ENCODE measurements at places on chromosomes 2 and 18.

GRCh38 chr2:216023055-216023648 is 9.8 kb upstream of the MREG start:
- no peak for DNase-seq

DNA sequence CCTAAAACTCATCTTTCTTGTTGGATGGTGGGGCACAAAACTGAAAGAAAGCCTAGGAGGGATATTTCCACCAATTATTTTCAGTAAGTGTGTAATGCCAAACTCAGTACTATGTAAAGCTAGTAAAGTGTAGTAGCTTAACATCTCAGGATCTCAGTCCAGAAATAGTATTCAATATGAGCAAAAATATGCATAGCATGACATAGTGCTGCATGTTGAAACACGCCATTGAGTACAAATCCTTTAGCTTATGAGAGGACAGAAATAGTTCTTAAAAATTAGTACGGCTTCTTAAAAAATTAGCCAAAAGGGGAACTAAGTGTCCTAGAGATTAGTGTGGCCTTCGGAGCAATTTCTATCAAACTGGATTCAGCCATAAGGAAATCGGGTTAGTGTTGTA is 21.7 kb upstream of the ATL2 start:
- DNase-seq = no peak

DNA sequence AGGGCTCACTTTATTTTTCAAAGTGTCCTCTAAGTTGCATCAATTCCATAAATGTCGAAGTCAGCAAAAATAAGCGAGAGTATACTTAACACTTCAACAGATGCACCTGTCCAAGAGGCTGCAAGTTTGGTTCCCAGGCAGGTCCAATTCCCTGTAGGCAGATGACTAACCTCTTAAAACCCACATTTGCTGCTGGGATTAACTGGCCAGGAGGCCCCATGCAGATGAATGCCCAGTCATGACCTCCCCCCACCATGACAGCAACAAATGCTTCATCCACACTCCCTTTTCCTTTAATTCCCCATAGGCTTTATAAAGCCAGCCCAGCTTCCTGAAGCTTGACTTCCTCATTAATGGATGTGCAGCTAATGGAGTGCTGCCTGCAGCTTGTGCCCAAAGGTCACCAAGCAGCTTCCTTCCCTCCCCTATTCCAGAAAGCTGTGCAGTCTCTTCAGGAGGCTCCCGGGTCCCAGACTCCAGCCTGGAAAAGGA is 35.7 kb downstream of the REEP1 start:
- peak; percentile 28 for DNase-seq

GRCh38 chr2:107349329-107349728 is 463.4 kb upstream of the ST6GAL2 start:
- no peak for DNase-seq

DNA sequence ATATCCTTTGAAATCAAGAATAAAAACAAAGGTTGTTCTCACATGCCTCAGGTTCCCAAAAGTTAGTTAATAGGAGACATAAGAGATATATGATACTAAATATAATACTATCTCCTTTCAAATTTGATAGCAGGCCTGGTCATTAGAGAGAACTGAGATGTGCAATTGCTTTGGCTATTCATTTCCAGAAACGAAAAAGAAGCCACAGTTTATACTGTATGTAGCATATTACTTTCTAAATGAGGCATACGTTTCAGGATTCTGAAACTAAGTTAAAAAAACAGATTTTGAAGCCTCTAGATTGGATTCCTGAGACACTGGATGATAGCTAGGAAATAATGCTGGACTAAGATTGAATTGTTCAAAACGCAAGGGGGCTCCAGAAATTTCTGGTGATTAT is 7.1 kb downstream of the PPP1R1C start:
- DNase-seq = no peak

GRCh38 chr2:72144632-72145288 is 2.9 kb downstream of the CYP26B1 start:
- peak; percentile 71 for DNase-seq

DNA sequence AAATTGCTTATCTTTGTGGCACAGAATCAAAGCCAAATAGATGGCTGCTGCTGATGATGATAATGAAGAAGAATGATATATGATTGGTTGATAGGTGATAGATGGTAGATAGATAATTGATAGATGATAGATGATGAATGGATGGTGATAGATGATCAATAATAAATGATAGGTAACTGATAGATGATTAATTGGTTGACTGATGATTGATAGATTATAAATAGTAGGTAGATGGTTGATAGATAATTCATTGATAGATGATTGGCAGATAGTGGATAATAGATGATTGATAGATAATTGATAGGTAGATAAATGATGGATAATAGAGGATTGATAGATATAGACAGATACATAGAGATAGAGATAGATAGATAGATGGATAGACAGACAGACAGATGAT is 430.2 kb downstream of the EIPR1 start:
- no peak for DNase-seq

DNA sequence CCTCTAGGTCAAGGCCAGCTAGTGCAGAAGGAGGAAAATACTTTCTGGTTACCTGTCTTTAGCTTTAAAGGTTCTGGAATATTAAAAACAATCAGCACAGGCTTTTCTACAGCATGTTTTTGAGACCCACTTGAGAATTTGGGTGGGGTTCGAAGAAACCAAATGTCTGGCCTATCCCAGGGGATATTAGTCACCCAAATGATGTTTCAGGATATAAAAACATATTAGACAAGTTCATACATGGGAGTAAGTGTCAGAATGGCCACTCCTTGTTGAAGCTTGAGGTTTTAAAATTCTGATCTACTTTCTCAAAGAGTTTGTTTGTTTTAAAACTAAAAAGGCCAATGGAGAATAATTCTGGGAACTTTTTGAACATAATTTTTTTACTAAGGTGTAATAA is 158.6 kb upstream of the DLX2 start:
- DNase-seq = no peak

GRCh38 chr18:51721996-51722395 is 524.5 kb upstream of the MEX3C start:
- no peak for DNase-seq

GRCh38 chr2:102147935-102148334 is 5.4 kb downstream of the IL1R1 start:
- no peak for DNase-seq

DNA sequence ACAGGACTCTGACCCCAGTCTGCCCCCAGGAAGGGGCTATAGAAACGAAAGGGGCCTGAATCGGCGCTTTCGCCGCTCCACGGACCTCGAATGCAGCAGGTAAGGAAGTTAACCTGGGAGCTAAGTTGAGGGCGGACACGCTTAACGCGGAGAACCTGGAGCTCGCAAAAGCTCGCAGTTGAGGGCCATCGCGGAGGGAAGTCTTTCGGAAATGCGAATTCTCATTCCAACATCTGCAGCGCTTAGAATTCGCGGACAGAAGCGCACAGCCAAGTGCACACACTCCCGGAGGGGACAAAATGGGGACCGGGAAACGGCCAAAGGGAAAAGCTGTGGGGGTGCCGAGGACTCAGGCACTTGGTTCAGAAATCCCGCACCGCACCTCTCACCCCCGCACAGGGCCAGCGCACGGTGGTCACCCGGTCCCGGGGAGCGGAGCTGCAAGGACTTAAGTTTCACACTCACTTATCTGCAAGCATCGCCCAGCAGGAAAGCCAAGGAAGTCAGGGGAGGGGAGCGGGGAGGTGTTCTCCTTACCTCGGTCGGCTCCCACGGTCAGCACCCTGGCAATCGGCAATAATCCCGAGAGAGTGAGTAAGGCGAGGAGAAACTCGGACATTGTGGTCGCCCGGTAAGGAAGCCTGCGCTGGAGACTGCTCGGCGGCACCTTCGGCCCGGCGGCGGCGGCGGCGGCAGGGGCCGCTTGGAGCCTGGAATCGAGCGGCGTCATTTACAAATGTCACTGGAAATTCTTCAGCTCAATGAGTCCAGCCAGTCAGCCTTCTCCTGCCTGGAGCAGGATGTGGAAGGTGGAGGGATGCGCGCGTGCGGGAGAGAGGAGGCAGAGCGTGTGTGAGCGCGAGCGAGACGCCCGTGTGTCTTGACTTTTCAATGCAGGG is 456 bp downstream of the LRP1B start:
- peak; percentile 82 for DNase-seq

DNA sequence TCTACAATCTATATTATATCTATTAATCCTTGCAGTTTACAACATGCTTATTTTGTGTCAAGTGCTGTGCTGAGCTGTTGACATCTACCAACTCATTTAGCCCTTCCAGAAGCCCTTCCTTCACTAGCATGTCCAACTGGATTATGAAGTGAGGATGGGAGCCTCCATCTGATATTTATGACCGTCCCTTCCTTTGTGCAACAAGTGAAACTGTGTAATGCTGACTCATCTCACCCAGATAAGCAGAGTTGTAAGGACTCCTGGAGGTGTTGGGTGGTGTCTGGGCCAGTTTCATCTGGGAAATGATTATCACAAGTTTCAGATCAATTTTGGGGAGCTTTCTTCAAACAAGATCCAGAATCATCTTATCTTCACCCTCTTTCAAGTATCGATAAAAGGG is 156.6 kb upstream of the ETAA1 start:
- DNase-seq = no peak

DNA sequence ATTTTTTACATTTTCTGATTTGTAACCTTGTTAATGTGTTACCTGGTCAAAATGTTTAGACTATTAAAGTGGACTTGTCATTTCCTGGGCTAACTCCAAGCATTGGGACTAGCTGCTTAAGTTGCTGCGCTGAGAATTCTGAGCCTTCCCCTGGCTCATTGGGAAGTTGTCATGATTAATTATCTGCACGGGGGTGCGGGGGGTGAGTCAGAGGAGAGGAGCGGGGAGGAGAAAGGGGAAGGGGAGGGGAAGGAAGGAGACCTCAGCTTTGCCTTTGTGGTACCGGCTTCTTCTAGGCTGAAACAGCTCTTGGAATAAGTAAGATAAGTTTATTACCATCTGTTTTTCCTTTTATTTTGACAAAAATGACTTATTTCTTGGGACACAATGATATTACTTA is 52.9 kb upstream of the APCDD1 start:
- DNase-seq = no peak

DNA sequence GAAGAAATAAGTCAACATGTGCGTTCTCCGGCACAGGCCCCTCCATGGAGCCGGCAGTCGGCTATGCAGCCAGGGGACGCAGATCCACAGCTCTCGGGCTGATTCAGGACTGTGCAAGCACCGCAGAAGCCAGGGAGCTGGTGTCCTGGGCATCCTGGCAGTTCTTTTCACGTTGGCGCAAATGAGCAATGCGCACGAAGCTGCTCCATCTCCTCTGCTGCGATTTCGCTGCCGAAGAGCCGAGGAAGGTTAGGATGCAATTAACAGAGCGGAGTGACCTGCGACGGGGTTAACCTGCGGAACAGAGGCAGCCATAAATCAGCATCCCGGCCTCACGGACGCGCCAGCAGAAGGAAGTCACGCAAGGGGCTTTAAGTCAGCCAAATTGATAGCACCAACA is 107.1 kb upstream of the POU3F3 start:
- no peak for DNase-seq

DNA sequence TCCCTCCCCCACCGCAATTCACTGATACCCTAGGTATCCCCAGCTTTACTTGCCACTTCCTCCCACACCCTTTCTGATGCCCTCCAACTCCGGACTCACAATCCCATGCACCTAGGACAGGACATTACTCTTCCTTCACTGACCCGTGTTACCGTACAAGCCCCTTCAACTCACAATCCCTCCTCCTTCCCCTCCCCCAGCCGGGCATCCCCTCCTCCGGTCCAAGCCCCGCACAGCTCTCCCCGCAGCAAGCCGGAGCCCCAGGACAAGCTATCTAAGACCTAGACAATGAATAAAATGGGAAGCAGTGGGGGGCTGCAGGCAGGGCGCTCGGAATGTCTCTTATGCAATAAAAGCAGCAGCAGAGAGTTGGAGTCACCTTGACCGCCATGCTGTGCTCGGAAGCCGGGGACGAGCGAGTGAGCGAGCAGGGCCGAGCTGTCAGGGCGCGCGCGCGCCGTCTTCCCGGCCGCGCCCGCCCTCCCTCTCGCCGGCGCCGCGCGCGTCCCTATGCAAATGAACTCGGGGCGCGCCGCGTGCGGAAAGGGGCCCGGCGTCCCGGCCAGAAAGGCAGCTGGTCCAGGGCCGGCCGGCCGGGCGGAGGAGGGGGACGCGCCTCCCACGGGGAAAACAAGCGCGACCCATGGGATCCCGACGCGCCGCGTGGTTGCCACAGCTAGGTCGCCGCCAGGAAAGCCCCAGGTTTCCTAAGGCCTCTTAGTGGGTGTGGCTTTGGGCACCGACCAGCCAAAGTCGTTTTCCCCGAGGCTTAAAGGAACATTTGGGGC is at the start of gene SLC25A12:
Gene SLC25A12, minus strand, starts transcription at position 421 of the 788 bp plus-strand sequence. Its CDS starts 30 bp downstream, at position 391.
- peak; percentile 93 for DNase-seq

GRCh38 chr2:185790361-185790760 is 51.8 kb downstream of the FSIP2 start:
- DNase-seq = no peak

GRCh38 chr2:55102056-55102812 is 52.0 kb upstream of the RTN4 start:
- no peak for DNase-seq

GRCh38 chr2:172763079-172763478 is 27.4 kb downstream of the RAPGEF4 start:
- no peak for DNase-seq

DNA sequence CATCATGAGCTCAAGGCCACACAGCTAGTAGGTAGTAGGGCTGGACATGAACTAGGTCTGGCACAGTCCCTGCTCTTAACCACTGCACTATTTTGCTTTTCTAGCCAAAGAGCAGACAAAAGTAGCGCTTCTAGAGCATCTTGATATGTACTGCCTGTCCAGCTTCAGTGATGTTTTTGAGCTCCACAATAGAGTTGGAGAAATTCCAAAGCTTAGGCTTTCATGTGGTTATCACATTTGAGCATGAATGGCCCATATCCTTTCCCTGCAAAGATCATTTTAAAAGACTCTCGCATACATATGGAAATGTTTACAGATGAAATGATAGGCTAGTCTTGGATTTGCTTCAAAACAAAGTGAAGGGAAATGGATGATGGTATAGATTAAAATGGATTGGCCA is 128.7 kb downstream of the MAP3K20 start:
- DNase-seq = no peak

DNA sequence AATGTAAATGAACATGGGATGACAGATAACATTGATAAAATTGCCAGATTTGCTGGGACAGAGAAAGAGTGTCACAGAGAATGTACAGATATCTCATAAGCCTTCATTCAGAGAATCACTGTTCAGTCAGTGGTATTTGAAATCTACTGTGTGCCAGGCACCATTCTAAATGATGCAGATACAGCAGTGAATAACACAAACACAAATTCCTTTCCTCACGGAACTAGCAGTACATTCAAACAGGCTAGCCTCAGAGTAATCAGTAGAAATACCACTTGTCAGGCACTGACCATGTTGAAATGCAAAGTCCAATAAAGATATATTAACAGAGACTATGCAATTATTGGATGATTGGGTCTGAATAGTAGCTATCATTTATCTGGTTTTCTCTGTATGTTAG is 211.0 kb downstream of the RDH14 start:
- no peak for DNase-seq

- no peak for DNase-seq
Measured at GRCh38 chr2:13550285-13551231, 833.8 kb downstream of the TRIB2 start.

DNA sequence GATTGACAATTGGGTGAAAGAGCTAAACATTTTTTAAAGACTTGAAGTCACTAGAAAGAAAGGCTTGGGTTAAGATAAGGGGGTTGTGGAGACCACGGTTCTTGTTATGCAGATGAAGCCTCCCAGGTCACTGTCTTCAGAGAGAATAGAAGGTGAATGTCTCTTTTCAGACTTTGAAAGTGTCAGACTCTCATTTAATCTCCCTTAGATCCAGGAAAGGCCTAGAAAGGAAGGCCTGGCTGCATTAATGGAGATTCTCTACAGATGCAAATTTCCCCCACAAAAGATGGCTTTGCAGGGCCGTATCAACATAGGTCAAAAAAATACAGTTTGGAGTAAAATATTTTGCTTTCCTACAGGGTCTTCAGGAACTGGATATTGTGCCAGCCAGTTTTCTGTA is 193.9 kb downstream of the RTP5 start:
- DNase-seq = no peak

All from upper lobe of right lung (tissue), 1 donor.